Type B pancreatic cell (in vitro differentiated cells): ENCODE measurements at places on chromosomes 7 and 10. TPM values are rescaled to one million over a fixed set of nuclear protein-coding genes. Genes with fewer than 3 reads are reported as not detected.

DNA sequence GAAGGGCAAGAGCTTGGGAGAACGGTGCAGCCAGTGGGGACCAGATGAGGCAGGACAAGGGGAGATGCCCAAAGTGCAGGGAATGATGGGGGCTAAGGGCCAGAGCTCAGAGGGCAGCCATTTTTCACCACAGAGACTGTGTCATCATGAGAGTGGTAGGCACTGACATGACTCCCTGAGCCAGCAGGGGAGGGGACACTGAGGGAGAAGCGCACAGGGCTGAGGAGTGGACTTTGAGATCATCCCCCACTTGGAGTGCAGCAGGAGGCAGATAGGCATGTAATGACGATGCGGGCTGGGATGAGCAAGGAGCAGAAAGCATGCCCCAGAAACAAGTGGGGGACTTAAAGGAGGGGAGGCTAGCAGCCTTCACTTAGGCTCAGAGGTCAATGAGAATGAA, 5.2 kb upstream of the SMKR1 start:
- H3K36me3 ChIP-seq = no peaks in the 10 kb centered on the region
- H3K4me3 ChIP-seq = no peak overlapping the region
- peaks cover 21% of the 10 kb centered on the region for H3K27me3 ChIP-seq

GRCh38 chr7:95276114-95276513, 48.2 kb downstream of the PON1 start:
- no peaks in the 10 kb centered on the region for H3K4me1 ChIP-seq
- no peak overlapping the region for H3K27ac ChIP-seq
- H3K27me3 ChIP-seq = no peaks in the 10 kb centered on the region
- H3K4me3 ChIP-seq = no peak overlapping the region
- no peaks in the 10 kb centered on the region for H3K36me3 ChIP-seq

DNA sequence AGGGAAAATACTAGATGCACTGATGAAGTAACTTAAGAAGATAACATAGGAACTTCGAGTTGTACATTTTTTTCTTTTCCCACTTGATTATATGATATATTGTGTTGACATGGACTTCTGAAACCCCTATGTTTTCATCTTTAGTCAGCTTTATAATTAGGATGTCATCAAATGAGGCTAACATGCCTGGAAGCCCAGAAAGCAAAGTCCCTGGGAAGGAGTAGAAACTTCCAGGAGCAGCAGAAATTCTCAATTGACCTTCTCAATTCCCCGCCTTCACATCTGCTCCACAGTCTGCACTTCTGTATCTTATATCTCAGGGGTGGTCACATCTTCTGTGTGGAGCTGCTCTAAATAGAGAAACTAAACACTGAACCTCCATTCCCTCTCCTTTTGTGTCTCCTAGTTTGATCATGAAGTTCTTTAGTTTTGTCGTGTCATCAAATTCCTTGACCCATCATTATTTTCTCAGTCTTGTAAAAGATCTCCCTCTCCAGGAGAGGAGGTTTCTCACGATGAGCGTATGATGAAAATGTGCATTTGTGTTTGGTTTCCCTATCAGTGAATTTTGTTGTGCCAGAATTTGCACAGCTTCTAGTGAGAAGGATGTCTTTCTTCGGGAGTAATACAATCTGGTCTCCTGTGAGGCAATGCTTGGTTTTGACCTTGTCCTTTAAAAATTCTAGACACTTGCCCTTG, 303.3 kb downstream of the SUGCT start:
- no peaks in the 10 kb centered on the region for H3K36me3 ChIP-seq
- no peak overlapping the region for H3K27ac ChIP-seq
- no peaks in the 10 kb centered on the region for H3K4me1 ChIP-seq
- H3K4me3 ChIP-seq = no peak overlapping the region

GRCh38 chr10:126204320-126204719, 184.0 kb downstream of the ADAM12 start:
- H3K4me3 ChIP-seq = no peak overlapping the region
- no peaks in the 10 kb centered on the region for H3K27me3 ChIP-seq
- H3K27ac ChIP-seq = no peak overlapping the region
- peaks cover 7% of the 10 kb centered on the region for H3K4me1 ChIP-seq
- DNase-seq = no peak

DNA sequence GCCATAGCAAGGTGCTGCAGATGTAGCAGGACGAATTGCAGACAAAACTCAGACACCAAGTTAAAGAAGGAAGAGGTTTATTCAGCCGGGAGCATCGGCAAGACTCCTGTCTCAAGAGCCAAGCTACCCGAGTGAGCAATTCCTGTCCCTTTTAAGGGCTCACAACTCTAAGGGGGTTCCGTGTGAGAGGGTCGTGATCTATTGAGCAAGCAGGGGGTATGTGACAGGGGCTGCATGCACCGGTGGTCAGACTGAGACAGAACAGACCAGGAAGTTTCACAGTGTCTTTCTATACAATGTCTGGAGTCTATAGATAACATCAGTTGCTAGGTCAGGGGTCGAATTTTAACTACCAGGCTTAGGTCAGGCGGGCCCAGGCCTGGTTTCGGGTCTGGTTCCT, 222.0 kb upstream of the C7orf33 start:
- H3K4me1 ChIP-seq = peaks cover 4% of the 10 kb centered on the region
- H3K27me3 ChIP-seq = peaks cover 17% of the 10 kb centered on the region
- no peak overlapping the region for H3K27ac ChIP-seq
- DNase-seq = no peak
- peaks cover 4% of the 10 kb centered on the region for H3K36me3 ChIP-seq

- peaks cover 6% of the 10 kb centered on the region for H3K36me3 ChIP-seq
- H3K27me3 ChIP-seq = no peaks in the 10 kb centered on the region
- no peak for DNase-seq
- H3K27ac ChIP-seq = no peak overlapping the region
Observed at GRCh38 chr10:12600652-12601051, 251.3 kb downstream of the CAMK1D start.

The ITPRID1 gene
- total RNA-seq = 0.07 and 0.14 TPM in 2 replicates

The CHRM2 gene
- total RNA-seq = 11.4 and 12.2 TPM in 2 replicates

The C10orf67 gene
- 0.12 and 0.17 TPM in 2 replicates for total RNA-seq

The UBTD1 gene
- 11.6 and 16.1 TPM in 2 replicates for total RNA-seq

The EN2 gene
- 0.07 and 0.94 TPM in 2 replicates for total RNA-seq

The MSMB gene
- 5.6 and 7.7 TPM in 2 replicates for total RNA-seq
